Fibroblast of the conjunctiva (primary cell): ENCODE measurements at places on chromosomes 12 and 14.

DNA sequence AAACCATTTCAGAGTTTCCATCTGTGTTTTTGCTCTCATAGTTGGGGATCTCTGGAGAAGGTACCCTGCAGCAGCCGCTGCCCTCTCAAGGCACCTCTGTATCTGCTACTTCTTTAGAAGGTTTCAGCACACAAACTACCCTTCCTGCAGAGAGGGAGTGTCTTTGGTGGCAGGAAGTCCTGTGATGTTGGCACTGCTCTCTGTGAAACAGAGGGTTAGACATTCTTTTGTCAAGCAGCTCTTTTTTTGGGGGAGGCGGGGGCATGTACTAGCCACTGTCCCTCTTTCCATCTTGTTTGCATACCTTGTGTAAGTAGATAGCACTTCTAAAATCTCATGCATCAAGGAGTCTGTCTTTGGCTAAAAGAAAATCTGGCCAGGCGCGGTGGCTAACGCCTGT, 352.6 kb downstream of the BMP4 start:
- no peak for DNase-seq

- DNase-seq, result no peak
These were observed 65.8 kb upstream of the SLC8A3 start for GRCh38 chr14:70254476-70254961.

DNA sequence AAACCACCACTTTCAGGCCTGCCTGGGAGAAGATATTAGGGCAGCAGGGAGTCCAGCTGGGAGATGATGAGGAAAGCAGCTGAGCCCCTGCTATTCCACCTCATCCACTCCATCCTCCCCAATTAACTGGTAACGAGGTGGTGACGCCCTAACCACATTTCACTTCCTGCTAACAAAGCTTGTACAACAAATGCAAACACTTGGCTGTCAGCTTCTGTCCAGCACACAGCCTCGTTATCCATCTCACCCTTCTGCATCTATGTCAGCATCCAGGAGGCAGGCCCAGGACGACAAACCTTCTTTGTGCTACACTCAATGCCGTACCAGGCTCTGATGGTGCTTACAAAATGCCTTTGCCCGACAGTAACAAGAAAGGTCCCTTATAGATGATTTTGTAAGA, 225.4 kb downstream of the APAF1 start:
- no peak for DNase-seq

DNA sequence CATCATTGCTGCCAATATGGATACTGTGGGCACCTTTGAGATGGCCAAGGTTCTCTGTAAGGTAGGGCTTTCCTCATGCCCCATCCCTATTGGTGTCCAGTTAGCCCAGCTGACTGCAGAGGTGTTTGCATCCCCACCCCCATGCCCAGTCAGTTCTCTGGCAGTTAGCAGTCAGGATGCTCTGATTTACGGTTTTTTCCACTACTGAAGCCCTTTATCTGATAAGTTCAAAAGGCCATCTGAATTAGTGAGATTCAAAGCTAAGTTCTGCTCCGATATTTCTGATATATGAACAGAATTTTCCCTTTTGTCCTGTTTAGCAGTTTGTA, 773 bp downstream of the GMPR2 start:
- no peak for DNase-seq

GRCh38 chr12:104877103-104877705, 80.9 kb downstream of the SLC41A2 start:
- peak; percentile 27 for DNase-seq

DNA sequence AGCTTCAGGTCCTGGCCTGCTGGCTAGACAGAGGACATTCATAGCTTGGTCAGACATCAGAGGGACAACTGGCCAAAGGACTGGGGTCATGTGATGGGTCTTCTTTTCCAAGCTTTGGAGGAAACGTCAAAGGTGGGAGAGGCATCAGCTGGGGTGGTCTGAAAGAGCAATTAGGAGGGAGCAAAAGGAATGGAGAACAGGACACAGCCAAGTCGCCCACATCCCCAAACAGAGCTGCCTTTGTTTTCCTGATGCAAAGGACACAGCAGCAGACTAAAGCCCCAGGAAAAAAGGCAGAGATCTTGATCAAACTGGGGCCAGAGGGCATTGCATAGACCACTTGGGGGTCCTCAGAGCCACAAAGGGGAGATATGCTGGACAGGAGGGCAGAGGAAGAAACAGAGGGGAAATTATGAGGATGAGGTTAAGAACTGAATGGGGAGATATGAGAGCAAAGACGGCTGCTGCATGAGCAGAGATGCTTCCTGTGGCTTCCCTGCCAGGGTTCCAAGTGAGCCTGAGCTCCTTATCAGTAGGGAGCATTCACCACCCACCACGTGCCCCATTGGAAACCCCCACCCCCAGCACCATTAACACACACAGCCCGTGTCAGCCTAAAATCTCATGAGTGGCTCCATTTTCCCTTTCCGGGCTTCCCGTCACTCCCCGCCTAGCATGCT, 62.4 kb downstream of the ANO2 start:
- no peak for DNase-seq

DNA sequence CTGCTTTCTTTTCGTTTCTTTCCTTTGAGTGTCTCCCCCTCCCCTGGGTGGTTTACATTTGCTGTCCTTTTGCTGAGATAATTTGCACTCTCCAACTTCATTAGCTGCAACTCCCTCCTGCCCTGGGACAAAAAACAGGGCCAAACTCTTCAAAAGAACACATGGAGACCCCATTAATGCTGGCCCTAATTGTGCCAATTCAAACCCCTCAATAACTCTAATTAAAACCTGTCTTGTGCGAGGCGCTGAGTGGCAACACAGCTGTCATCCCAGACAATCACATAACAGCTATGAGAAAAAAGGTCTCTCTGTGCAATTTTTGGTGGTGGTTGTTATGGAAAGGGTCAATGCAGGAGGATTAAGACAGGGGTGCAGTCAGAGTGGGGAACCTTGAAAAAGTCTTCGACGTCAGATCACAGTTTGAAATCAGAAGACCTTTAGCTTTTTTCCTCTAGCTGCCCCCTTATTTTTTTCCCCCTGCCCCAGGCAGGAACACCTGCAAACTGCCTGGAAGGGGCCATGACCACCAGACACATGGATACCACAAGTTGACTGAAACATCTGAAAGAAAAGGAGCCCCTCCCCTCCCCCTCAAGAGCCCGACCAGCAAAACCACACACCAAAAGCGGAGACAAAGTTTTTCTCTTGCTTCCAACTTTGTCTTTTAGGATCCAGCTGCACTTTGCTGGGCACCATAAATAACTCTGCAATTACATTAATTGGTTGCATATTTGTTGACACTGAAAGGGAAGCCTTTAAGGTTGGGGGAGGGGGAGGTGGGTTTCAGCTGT, 26.5 kb upstream of the SMOC1 start:
- DNase-seq, result no peak

DNA sequence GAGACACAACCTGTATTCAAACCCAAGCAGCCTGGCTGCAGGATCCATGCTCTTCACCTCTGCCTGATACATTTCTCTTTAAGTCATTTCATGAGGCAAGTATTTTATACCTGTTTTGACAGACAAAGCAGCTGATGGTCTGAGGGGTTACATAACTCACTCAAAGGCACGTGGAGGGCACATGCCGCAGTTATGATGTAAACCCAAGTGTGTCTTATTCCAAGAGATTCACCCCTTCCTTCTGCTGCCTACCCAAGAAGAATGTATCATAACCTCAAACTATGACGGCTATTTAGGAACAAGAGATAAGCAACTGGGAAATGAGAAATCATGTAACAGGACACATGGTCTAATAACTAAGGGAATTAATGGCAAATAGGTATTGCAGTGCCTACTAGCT, 329.8 kb upstream of the TMPO start:
- no peak for DNase-seq

DNA sequence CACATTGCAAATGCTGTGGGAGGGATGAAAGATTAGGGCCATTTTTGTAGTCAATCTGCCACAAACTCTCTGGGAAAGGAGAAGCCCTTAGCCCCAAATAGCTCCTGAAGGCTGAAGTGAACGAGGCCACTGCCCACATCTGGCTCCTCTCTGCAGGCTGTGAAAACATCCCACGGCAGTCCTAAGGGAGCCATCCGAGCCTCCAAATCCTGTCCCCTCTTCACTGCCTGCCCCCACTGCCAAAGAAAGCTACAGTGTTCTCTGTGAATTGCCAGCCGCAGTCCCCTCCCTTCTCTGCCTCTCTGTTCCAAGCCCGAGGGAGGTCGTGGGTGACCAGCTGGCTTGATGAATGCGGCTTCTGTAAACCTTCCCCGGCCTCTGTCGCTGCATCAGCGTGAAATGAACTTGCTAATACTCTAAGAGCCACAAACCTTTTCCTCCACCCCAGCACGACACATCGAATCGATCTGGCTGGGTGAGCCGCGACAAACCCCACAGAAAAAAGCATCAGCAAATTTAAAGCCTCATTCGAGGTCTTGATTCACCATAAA, 180.7 kb upstream of the NRXN3 start:
- no peak for DNase-seq

DNA sequence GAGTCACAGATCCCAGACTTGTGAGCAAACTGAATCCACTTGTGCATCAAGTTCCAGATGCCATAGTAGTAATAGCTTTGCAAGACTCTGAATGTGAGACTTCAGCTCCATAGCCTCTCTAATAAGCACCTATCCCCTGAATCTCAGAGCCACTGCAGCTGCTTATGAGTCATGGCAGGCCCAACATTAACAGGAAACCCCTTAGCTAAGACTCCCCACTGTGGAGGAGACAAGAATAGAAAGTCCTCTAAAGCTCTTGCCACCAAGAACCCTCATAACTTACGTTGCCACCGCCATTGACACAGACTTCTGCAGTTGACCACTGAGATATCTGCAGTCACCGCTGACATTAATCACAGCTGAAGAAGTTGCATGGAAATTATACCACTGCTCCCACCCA, 62.9 kb upstream of the PDE3A start:
- DNase-seq, result no peak

- DNase-seq, result no peak
These were observed 391.6 kb downstream of the TMEM121 start for GRCh38 chr14:105917933-105918436.

GRCh38 chr12:76226397-76226796, 121.8 kb downstream of the BBS10 start:
- no peak for DNase-seq

- no peak for DNase-seq
These were observed 75.9 kb downstream of the AKAP6 start for GRCh38 chr14:32404784-32405573.

DNA sequence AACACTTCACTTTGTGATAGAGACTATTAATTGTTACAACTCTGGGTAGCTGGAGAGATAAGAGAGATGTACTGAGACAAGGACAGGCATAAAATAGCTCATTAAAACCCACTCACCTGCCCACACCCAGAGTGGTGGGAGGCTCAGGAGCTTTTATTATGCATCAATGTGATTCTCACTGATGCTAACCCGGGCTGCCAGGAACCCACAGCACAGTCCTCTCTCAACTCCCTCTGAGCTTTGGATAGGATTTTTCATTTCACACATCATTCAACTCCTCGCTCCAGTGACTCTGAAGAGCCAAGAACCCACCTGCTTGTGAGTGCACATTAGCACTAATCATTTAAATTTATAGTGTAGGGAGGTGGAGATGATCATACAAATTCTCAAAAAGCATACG, 827.9 kb downstream of the FLRT2 start:
- no peak for DNase-seq

- DNase-seq, result no peak
These were observed 11.9 kb downstream of the PLEKHG6 start for GRCh38 chr12:6322352-6322751.

DNA sequence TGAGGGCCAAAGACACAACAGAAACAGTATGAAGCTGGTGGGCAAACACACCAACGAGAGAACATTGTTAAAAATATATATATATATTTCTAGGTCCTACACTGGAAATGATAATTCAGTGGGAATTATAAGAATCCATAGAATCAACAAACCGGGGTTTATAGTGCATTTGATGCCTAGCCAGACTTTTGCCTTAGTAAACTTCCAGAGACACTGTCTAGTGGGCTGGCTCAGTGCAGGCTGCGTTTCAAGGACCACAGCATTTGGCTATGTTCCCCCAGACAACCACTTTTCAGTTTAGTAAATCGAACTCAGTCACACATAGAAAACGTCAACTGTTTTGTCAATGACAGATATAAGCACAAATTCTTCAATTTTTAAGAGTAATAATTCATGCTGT, 41.9 kb downstream of the SLC38A4 start:
- no peak for DNase-seq

DNA sequence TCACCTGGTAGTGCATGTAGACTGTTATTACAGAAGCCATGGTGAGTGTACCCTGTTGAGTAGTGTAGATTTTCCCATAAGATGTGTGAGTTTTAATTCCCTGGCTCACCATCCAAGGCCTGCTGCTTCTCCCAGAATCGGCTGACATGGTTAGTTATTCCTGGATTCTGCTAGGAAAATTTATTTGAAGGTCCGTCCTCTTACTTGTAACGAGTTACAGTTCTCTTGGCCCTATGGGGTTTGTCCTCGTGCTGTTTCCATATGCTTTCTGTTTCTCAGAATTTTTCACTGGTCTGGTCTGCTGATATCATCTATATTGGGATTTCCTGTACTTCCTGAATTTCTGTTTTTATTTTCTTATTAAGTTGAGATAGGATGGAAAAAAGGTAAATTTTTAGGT, 423.3 kb upstream of the RGS6 start:
- DNase-seq, result no peak

- peak; percentile 83 for DNase-seq
These were observed 59.9 kb downstream of the TTLL5 start for GRCh38 chr14:75720842-75721498.

GRCh38 chr14:51849097-51849496, 11.3 kb upstream of the GNG2 start:
- no peak for DNase-seq

DNA sequence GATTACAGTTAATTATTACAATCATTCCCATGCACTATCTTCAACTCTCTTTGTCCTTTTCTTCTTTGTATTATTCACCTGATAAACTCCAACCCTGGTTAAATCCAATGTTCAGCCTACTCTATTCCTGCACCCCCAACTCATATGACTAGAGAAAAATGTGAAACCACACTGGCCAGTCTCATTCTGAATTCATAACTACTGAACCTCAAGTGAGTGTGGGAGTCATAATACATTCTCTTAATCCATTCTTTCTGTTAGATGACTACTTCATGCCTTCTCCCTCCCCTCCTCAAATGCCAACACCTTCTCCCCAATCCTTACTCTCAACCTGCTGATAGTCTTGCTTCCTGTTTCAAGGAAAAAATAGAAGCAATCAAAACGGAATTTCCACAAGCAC, 22.3 kb upstream of the ITPR2 start:
- DNase-seq, result no peak

DNA sequence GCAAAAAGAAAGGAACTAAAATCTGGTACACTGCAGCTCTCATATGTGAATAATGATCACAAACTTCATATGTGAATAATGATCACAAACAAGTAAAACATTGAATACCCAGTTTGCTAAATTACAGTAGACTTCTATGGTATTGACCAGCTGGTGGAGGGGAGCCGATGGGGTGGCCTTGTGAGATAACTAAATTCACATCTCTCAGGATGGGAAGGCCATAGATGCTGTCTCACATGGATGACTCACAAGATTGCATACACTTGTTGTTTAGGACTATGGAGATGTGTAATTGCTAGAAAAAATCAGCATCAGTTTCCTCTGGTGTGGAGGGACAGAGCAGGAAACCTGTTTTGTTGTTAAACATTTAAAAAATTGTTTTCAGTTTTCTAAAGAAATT, 49.2 kb downstream of the ACACB start:
- no peak for DNase-seq

GRCh38 chr14:74413627-74414026, 12.4 kb downstream of the SYNDIG1L start:
- no peak for DNase-seq

GRCh38 chr14:37870632-37871346, 275.4 kb downstream of the TTC6 start:
- no peak for DNase-seq

- no peak for DNase-seq
These were observed 2.3 kb upstream of the LUM start for GRCh38 chr12:91113621-91114020.
